ENCODE measurements at places on chromosomes 3 and 15.

DNA sequence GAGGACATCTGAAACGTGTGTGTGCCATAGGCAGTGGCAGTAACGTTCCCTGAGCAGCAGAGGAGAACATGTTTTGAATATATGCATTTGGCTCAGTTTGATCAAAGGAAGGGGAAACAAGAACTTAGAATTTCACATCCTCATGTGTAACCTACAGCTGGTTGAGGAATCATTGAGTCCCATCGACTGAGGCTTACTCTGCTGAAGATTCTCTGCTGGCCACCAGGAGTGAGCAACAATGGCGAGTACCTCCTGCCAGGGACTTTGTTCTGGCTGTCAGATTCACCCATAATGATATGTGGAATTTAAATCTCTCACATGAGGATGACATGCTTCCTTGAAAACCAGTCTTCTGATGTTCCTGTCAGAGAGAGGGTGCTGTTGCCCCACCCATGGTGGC lies 21.3 kb downstream of the GORASP1 start:
- no peak for DNase-seq

GRCh38 chr15:71400294-71400693 lies 285.0 kb downstream of the THSD4 start:
- no peak for DNase-seq

GRCh38 chr3:123486460-123486859 lies 37.6 kb upstream of the ADCY5 start:
- no peak for DNase-seq

DNA sequence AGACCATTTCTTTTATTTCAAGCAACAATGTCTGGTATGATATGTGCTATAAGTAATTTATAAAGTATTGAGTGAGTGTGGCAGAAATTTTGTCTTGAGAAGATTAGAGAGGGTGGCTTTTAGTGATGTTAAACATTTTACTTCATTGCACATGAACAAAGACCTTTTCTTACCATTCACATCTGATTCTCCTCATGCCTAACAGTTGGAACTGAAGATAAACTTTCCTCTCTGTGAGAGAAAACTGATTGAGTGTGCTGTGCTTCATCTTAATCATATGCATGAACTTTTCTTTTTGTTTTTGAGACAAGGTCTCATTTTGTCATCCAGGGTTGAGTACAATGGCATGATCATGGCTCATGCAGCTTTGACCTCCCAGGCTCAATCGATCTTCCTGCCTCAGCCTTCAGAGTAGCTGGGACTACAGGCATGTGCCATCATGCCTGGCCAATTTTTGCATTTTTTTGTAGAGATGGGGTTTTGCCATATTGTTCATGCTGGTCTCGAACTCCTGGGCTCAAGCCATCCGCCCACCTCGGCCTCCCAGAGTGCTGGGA lies 377.7 kb upstream of the GOLIM4 start:
- DNase-seq, result no peak

DNA sequence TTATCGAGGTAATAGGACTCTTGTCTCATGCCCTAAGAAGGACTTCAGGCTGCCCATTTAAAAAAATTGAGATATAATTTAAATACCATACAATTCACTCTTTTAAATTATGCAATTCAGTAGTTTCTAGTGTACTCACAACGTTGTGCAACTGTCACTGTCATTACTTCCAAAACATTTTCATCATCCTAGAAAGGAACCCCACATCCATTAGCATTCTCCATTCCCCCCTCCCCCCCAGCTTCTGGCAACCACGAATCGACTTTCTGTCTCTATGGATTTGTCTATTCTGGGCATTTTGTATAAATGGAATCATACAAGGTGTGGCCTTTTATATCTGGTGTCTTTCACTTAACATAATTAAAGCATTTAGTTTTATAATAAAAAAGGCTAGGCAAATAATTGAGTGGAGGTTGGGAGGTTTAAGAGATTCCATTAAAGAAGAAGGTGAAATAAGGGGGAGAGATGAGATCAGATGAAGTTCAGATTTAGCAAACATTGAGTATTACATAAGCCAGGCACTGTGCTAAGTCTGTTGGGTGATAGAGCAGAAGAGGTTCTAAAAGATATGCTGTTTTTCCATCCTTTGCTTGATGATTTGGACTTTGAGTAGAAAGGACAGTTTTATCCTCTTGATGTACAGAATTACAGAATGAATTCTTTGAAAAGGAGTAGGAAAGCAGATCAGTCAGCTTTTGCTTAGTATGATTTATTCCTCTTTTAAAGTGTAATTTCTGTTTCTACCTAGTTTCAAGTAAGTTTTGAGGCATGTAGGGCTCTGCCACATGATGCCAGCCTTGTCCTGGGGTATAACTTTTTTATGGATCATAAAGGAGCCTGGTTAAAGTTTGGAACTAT lies 36.3 kb downstream of the UBE2E2 start:
- no peak for DNase-seq

DNA sequence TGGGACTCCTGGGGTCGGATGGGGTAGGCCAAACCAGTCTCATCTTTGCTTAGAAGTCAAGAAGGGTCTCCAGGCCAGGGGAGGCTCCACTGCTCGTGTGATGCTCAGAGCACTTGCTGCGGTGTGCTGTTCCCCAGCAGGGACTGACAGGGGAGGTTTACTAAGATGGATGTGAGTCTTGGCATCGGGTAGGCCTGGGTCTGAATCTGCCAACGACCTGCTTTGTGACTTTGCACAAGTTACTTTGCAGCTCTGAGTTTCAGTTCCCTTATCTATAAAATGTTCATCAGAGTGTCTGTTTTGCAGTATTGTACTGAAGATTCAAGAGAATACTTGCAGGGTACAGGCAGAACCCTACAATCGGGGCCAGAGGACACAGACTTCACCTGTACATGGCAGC lies 17.3 kb upstream of the CDCP1 start:
- DNase-seq, result no peak

DNA sequence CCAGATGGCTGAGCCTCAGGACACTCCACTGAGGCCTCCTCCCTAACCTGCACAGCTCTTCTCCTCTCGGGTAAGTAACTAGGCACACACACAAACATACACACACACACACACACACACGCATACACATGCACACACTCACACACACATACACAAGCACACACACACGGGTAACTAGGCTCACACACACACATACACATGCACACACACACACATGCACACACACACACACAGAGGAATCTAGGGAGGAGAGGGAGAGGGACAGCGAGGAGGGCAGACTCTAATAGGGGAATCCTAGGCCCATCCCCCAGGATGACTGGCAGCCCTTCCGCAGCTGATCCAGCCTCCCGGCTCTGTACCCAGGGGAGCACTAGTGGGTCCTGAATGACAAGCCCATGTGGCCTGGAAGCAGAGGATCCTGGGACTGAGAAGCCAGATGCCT lies 177.4 kb upstream of the LINGO1 start:
- peak; percentile 86 for DNase-seq

DNA sequence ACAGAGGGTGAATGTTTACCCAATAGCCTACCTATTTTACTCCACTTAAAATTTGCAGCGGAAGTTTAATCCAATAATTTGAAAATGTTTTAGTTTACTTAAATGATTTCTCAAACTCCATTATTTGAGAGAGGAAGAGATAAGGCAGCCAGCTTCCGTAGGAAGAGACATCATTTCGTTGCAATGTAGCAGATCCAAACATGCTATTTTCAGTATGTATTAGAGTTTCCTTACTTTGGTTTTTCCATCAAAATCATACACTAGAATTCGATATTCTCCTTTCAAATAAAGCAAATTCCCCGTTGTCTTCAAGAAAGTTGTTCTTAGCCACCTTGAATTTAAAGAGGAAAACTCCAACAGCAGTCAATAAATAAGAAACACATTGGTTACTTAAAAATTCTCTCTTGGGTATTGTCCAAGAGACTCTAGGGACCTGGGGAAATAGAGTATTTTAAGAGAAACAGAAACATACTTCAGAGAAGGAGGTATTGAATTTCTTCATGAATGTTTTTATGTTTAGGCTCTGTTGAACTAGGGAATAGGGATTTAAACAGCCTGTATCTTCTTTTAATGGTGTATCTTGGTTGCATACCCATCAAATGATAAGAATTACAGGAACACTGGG lies 324.5 kb upstream of the GBE1 start:
- no peak for DNase-seq

DNA sequence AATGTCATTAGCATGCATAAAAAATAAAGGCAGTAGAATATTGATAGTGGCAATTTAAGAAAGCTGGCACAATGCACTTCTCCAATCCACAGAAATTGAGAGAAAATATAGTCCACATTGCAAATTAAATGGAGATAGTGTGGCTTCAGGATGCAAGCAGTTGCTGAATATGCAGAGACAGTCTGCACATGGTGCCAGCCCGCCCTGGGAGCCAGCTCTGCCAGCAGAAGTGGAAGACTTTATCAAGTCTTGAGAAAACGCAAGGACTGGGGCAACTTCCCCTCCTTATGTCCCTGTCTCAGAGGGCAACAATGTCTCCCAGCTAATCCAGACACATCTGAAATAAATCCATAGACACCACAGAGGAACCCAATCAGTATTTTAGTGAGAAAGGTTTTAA lies 57.2 kb downstream of the MB21D2 start:
- DNase-seq, result no peak

DNA sequence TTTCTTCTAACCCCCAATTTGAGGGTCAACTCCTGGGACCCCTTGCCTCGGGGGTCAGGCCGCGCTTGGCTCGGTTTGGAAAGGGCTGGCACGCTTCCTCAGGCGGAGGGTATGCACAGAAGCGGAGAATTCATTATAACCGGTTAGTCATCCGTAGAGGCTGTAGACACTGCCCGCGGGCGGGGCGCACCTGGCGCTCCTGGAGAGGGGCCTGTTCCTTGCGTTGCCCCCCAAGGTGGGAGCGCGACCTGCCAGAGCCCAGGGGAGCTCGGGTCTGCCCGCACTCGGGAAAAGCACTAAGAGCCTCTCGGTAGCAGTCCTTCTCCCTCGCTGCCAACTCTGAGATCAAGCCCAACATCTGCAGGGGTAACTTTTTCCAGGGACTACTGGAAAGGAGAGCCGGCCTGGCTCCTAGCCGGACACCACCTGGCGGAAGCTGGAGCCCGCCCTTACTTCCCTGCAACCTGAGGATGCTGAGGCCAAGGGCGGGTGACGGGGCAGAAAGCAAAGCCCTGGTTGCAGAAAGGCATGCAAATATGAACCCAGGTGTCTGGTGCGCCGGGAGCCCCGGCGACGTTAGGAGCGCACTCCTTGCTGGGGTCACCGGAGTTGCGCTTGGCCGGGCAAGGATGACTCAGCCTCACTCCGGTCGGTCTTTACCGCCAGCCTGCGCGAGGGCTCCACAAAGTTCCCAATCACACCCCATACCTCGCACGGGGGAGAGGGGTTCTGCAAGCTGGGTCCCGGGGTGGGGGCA lies 1.5 kb upstream of the CACNA2D3 start:
- peak; percentile 38 for DNase-seq

- no peak for DNase-seq
Observed at GRCh38 chr3:50689558-50689957, 14.8 kb downstream of the DOCK3 start.

DNA sequence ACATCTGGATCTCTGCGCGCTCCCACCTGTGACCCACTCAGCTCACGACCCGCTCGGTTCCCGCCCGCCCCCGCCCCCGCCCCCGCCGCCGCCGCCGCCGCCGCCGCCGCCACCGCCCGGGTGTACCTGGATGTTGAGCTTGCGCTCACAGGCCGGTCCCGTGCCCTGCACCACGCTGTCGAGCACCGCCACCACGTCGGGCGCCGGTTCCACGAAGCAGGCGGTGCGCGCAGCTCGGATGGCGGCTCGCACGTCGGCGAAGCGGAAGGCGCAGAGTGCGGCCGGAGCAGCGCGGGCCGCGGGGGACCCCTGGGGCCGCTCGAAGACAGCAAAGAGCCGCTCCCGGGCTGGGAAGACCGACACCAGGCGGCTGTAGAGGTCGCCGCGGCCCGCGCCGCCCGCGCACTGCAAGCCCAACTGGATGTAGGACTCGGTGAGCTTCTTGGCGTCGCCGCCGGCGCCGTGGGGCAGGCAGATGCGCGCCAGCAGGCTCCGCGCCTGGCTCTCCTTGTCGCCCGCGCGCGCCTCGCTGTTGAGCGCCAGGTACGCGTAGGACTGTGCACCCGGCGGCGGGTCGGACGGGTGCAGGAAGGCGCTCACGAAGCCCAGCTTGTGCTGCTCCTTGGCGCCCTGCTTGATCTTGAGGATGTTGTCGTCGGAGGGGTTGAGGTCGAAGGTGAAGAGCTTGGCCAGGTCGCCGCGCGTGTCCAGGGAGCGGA lies 1.1 kb downstream of the PLXND1 start:
- DNase-seq, result peak; percentile 76

- no peak for DNase-seq
Observed at GRCh38 chr3:157220211-157220610, 60.3 kb upstream of the CCNL1 start.

DNA sequence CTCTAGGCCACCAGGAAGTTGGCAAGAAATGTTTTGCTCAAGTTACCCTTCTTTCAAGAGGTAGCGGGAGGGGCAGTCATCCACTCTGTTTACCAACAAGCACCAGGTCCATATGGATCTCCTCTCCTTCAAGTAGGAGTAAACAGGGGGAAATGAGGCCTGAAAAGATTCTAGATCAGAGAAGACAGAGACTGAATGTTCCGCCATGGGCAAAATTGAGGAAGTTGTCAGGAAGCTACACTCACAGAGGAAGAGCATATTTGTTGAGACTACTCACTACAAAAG lies 81.6 kb downstream of the KLF15 start:
- DNase-seq, result no peak

DNA sequence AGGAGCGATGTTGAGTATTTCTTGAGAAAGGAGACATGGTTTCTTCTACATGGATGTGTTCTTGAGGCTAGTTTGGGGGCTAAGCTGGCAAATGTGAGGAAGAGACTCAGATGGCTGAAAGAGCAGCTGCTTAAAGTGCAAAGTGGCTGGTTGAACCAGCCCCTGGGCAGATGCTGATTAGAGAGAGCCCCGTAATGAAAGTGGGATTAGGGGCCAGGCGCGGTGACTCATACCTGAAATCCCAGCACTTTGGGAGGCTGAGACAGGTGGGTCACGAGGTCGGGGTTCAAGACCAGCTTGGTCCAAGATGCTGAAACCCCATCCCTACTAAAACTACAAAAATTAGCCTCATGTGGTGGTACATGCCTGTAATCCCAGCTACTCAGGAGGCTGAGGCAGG lies 75.0 kb upstream of the GCNT3 start:
- DNase-seq, result no peak

DNA sequence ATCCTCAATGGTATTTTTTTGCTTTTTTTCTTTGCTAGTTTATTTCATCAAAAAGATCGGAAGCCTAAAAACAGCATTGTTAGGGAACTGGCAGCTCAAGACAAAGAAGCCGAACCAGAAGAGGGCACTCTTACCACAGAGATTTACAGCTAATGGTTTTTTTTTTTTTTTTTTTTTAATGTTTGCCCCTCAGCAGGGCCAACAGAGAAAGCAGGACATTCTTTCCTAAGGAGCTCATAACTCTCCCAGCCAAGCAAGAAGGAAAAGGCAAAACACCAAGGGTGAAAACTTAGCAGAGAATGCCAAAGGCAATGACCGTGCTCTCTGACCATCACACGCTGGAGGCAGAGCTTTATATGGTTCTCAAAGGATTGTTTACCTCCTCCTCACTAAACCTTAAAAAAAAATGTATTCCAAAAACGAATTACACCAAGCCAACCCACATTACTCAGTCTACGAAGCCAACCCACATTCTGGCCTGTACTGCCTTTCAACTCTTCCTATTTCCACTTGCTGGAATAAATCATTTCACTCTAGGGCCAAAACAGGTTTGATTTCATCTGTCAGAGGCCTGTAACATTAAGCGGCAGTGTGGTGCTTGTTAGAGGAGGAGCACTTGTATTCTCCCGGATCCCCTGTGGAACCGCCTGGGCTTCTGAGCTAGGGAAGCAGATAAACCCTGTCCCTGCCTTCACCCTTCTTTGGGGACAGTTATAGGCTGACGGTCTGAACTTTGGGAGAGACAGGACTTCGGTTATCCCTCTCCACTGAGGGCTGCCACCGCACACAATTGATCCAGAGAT lies 35.6 kb upstream of the GYG1 start:
- DNase-seq, result peak; percentile 66
